Activated naive CD8-positive, alpha-beta T cell treated with anti-CD3 and anti-CD28 coated beads, Interleukin-2, amount 10 ng/mL, durations not matched to agents 7 days and 5 days (primary cell): ENCODE measurements at places on chromosomes 3 and 15. TPM values are rescaled to one million over a fixed set of nuclear protein-coding genes. Genes with fewer than 3 reads are reported as not detected.

LRTM1 gene
- not detected for total RNA-seq

CDHR4 gene
- not detected for total RNA-seq

ROPN1B gene
- total RNA-seq, result not detected

CFAP92 gene
- total RNA-seq, result not detected

CFAP20DC gene
- total RNA-seq, result 1.8 TPM

- DNase-seq, result no peak
These were observed 306.3 kb downstream of the ZPLD1 start for GRCh38 chr3:102741105-102741504.

GRCh38 chr3:101938262-101938847, 89.0 kb downstream of the NFKBIZ start:
- DNase-seq, result no peak

- DNase-seq, result no peak
These were observed 1.4 kb downstream of the VHL start for GRCh38 chr3:10142707-10143560.

- no peak for DNase-seq
These were observed 27.5 kb upstream of the MAPKBP1 start for GRCh38 chr15:41746802-41747201.

DNA sequence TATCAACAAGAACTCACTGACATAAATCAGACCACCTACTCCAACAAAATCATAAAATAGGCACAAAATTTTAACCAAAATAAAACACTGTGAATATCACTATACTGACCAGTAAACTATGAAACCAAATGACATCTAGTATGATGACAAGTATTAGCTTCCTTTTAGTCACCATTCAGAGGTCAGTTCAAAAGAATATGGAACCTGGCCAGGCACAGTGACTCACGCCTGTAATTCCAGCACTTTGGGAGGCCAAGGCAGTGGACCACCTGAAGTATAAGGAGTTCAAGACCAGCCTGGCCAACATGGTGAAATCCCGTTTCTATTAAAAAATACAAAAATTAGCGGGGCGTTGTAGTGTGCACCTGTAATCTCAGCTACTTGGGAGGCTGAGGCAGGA, 65.8 kb downstream of the SMARCC1 start:
- no peak for DNase-seq

DNA sequence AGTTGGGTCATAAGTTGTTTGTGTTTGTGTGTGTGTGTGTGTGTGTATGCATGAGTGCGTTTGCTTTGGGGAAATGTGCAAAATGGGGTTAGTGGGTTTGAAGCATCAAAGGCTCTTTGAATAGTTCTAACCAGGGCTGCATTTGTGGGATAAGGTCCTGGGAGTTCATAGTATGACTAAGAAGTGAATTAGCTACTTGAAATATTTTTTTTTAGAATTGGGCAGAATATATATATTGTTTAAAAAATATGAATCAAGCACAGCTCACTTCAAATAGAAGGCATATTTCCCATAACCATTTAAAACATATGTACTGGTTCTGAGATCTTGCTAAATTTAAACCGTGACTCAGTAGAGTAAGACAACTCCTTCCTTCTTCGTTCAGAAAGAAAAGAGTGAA, 43.1 kb downstream of the IGF2BP2 start:
- DNase-seq, result no peak

DNA sequence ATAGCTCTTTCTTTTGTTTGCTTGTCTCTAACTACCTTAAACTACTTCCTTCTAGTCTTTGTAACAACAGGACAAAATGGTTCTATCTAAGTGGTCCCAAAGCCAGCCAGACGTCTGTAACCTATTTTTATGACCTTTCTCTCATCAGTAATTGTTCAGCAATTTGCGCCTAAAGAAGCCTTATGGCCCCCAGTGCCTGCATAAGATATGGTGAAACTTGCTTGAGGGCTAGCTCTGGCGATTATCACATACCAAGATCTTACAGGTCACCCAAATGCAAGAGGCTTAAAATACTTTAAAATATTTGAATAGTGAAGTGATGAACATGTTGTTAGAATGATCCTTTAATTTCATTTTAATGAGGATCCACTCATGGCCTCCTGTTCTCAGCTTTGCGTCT, 369.4 kb downstream of the SOX2 start:
- no peak for DNase-seq

DNA sequence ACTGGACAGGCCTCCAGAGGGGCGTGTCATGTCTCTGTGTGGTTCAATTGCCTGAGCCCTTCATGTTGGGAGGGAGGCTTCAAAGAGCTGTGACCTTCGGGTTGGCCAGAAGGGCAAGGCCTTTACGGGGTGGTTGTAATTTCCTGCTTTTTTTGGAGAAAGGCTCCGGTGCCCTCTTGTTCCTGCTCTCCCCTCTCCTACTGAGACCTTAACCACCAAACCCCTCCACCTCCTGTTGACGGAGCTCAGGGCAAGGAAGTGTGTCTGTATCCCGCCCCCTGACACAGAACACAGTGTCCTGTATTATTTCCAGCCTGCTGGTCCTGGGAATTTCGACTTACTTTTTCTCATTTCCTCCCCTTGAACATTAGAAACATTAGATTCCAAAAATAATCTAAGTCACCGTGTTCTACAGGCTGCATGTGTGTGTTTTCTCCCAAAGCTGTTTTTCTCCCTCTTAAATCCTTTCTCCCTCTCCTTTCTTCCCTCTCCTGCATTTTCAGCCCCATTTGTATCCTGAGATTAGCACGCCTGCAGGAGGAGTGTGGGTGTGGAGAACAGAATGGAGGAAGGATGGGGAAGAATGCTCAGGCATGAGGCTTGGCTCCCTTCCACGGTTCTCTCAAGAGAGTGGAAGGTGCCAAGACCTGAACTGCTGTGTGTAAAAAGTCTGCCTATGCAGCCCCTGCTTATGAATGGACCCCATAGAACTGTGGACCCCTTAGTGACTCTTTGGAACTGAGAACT, 285.4 kb upstream of the ROPN1 start:
- no peak for DNase-seq

DNA sequence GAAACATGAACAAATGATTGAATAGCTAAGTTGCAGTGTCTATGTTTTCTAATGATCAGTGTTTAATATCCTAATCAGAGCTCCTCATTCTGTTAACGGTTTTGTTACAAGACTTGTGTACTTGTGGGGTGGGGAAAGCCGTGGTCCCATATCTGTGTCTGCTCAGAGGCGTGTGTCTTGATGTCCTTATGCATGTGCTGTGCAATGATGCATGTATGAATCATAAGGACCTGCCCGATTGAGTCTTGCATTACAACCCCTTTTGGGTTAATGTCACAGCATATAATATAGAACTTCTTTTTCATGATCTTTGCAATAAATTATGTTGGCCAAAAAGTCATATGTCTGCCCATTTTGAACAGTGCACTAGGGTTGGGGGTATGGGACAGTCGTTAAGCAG, 233.4 kb downstream of the ITPR1 start:
- DNase-seq, result no peak
